ENCODE measurements at places on chromosomes 4 and X.
A peak's percentile ranks its signal among the peaks of the same experiment; 100 is the strongest.

- DNase-seq: no peak
These were observed 18.7 kb upstream of the ZNF827 start for GRCh38 chr4:145957302-145957701.

- peak; percentile 58 for DNase-seq
These were observed 176.2 kb upstream of the CXorf66 start for GRCh38 chrX:140141444-140142029.

- DNase-seq: no peak
These were observed 112.5 kb downstream of the RASGEF1B start for GRCh38 chr4:81359207-81359606.

GRCh38 chr4:15327311-15328298 is 100.2 kb upstream of the C1QTNF7 start:
- no peak for DNase-seq

DNA sequence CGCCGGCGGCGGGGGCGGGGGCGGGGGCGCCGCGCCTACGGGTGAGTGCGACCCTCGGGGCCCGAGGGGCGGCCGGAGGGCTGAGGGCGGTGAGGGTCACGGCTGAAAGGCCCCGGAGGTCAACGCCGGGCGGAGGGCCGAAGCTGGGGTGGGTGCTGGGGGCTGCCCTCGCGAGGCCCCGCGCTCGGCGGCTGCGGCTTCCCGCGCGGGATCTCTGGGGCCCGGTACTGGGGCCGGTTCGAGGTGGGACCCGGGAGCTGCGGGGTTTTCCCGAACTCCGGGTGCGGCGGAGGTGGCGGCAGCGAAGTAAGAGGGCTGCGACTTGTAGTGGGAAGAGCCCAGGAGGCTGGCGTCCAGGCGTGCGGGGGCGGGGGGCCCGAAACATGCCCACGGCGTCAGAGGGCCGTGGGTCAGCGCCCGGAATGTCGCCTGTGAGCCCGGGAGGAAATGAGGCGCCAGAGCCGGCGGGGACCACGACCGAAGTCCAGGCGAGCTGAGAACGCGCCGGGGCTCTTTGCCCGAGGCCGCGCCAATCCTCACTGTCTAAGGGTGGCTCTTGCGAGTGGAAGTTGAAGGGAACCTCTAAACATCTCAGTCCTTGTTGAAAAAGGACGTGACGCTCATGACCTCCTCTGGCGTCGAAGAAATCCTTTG is 407 bp downstream of the IL13RA1 start:
- no peak for DNase-seq
